Suppressor macrophage (primary cell): ENCODE measurements at places on chromosomes 6 and 20.

DNA sequence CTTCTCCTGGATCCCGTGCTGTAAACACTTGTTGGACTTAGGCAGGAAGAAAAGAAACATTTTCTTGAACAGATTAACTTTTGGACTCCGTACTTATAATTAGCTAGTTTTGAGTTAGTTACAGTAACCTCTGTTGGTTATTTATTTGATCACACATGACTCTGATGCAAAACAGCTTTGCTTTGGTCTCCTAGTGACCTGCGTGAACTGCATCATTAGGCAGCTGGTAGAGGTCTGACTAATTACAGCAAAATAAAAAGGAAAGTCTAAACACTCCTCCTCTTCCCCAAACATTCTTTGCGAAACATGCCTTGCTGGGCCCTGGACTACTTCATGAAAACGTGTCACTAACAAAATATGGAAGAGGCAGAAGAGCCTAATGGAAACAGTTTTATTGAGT is 61.1 kb upstream of the ZFP64 start:
- no peak for DNase-seq

- no peak for DNase-seq
Observed at GRCh38 chr6:68680264-68680663, 45.2 kb downstream of the ADGRB3 start.

DNA sequence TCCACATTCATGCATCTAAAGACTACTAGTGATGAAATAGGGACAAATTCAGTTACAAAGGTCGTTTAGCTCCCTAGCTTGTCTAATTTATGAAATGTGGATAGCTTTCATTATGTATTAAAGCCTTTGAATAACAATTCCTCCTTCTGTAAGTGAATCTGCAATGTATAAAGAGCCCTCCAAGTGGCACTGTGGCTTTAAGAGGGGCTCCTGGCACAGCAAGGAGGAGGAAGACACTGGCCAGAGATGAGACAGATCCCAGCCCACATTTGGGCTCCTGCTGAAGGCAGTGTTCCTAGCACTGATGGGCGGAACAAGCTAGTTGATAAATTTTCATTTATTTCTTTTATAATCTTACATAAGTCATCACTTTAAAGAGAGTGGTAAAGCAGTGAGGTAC is 17.6 kb upstream of the FUCA2 start:
- DNase-seq, result no peak

DNA sequence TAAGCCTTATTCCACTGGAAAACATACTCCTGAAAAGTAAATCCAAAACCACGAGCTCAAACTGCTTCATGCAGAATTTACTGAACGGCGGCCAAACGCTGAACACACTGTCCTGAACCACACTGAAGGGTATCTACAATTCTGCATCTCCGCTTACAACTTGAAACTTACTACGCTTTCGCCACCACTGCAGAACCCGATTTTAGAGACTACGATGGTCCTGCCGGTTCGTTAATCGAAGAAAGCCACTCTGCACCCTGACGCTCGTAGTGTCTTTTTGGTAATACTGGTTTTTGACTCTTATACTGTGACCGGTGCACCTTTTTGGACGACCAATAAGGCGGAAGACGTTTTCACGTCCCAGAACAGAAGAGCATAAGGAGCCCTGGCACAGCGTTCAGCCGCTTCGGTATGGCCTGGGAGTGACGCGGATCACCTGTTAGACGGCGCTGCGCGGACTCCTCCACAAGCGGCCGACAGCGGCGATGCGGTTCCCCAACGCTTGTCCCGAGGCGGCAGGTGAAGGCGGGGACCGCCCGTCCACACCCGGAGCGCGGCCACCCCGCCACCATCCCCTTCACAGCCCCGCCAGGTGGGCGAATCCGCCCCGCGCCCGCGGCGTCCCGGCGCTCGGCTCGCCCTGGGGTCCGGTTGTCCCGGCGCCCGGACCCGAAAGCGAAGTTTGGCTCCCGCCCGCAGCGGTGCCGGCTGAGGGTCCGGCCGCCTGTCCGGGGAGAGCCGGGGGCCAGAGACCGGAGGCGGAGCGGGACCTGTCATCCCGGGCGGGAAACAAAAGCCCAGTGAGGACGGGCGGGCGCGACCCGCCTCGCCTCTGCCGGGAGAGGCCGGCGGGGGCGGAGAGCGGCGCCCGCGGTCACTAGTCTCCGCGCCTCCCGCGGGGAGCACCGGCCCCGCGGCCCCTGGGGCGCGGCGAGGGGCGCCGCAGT is 784 bp downstream of the FKBP5 start:
- DNase-seq, result peak; percentile 48

DNA sequence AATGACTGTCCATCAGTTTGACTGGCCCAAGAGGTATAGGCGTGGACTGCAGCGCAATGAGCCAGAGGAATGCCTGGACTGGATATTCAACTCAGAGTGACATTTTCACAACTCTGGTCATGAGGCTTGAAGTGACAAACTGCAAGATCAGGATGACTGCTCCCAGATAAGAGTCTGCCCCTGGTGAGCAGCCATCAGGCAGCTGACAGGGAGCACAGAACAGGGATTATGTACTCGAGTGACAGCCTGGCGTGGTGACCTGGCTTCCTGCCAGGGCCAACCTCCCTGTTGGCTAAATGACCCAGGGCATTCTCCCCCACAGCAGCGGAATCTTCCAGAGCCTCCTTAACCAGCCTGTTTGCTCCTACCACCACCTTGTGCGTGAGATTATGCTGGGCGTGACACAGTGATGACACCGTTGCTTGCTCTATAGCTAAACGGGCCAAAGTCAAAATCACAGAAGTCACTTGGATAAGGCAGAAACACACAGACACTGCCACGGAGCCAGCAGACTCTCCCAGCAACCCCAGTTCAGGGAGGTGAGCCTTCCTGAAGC is 209.1 kb upstream of the JARID2 start:
- DNase-seq, result peak; percentile 17

DNA sequence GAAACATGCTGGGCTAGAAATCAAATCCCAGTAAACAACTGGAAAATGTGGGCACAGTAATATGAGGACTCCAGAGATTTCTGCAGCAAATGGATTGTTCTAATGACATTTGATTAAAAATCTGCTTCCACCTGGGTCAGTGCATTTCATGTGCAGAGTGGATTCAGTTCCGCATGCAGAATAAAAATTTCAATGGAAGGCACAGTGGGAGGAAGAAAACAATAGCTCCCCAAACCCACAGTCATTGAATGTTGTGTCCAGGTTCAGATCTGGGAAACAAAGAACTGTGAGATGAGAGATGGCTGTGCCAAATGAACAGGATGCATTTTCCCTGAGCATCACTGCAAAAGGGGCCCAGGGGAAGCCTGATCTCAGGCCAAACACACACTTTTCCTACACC is 403.1 kb downstream of the BTBD9 start:
- no peak for DNase-seq
